ENCODE measurements at places on chromosomes 7 and 10.

- DNase-seq: no peak
Measured at GRCh38 chr10:129331207-129331838, 135.7 kb upstream of the MGMT start.

DNA sequence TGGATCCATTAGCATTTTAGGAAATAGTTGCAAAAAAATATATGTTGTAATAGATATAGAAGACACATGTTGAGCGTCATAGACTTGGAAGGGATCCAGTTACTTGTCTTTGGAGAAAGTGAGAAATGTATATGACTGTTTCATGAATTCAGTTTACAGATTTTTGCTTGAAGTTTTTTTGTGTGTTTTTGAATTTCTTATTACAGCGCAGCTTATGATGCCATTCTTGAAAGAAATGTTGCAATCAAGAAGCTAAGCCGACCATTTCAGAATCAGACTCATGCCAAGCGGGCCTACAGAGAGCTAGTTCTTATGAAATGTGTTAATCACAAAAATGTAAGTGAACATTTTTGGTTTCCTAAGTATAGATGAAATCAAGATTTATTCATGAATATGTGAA lies 98.2 kb downstream of the MAPK8 start:
- no peak for DNase-seq

- no peak for DNase-seq
Measured at GRCh38 chr7:123372368-123372767, 162.0 kb downstream of the IQUB start.

DNA sequence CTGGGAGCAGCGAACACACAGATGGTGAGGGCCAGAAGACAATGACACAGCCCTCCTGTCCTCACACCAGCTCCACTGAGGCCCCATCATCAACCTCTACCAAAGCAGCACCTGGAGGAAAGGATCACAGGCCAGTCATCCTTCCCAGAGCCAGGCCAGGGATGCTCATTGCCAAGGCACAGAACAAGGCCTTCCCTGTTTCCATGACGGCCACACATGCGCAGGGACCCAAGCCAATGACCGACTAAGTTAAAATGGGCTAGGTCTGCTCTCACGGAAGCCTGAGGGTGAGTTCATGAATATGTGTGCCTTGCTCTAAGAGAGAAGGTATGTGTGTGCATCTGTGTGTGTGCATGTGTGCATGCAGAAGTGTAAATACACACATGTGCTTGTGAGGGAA lies 39.6 kb downstream of the COBL start:
- DNase-seq: no peak

DNA sequence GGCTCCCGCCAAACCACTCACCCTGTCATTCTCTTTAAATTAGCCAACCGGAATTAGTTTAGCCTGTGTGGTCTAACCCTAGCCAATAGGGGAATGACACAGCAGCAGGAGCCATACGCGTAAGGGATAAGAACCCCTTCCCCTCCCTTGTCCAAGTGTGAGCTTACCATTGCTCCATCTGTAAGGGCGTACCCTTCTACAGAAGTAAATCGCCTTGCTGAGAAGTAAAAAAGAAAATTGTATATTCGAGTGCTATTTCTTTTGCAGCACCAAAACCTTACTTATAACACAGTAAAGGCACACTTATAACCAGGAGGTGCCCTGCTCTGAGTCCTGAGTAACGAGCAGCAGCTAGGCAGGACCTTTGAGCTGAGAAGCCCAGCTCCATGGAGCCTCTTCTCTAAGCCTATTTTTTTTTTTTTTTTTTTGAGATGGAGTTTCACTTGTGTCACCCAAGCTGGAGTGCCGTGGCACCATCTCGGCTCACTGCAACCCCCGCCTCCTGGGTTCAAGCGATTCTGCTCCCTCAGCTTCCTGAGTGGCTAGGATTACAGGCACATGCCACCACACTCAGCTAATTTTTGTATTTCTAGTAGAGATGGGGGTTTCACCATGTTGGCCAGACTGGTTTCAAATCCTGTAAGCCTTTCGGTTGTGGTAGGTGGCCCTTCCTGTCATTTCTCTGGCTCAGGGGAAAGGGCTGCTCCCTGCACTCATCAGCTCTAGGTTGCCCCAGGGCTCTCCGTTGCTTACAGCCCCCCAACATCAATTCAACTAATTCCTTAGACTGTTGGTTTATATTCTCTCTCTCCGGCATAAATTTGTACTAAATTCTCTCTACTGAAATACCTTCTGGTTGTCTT lies 73.3 kb downstream of the NSUN6 start:
- no peak for DNase-seq

GRCh38 chr7:76077435-76077834 lies 29.5 kb downstream of the MDH2 start:
- no peak for DNase-seq

- DNase-seq: no peak
Measured at GRCh38 chr10:7248585-7249164, 162.2 kb downstream of the SFMBT2 start.

DNA sequence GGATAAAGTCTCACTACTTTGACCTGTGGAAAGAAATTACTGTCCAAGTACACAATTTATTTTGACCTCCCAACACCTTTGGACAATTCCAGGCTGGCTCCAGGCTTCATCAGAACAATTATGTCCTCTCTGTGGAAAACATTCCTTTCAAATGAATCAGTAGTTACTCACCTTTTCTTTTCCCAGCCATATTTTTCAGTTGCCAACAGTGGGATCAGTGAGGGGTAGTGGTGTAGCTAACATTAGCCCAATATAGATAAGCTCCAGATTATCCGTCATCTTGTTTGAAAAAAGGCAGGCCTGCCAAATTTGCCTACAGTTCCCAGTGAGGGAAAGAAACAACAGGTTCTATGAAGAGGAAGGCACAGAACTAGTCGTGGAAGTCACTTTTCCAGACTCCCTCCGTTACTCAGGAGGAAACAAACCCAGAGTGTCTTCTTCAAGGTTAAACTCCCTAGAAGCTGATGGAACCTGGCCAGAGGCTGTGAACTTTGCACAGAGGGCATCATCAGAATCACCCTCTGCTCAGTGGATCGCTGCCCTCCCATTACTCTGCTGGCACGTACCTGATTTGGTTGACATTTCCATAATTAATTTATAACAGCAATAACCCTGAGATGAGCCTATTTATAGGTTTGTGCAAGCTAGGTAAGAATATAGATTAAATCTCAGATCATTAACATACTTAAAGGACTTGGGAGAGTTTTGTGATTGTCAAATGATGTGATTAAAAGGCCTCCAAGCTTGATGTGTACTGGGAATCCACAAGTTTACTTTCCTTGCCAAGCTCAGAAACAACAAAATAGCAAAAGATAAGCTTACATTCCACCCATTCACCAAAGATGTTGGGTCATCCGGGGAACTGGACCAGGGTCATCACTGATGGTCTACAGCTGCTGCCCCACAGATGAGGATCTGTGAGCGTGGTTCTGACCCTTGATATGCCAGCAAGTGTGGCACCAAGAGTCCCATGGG lies 654.6 kb upstream of the GALNT17 start:
- DNase-seq: no peak

DNA sequence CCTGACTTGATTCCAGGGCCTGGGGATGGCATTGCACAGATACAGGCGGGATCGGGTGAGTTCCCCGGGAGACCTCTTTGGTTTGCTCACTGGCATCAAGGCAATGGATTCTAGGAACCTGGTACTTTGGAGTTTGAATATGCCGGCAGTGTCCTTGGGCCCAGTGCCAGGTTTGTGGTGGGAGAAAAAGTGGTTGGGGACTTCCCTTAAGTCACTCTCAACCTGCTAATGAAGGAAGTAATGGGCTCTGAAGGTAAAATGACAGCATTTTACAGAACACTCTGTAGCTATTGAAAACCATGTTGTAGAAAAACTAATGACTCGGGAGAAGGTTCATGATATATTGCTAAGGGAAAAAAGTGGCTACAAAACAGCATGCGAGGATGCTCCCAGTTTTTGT lies 129.9 kb downstream of the CFAP58 start:
- no peak for DNase-seq

DNA sequence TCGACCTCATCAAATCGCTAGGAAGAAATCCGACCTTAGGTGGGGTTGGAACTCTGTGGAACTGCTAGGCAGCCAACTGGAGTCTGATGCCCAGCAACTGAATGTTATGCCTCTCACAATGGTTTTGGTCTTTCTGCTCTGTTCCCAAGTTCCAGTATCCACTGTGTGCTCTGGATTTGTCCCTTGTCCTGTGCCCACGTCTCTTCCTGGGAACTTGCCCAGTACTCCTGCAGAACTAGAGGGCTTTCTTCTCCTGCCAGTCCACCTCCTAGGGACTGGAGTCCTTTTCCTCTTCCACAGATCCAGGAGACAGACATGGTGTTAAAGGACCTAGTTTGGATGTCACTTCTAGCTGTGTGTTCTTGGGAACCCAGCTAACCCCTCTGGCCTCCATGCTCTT lies 26.6 kb downstream of the PRTFDC1 start:
- DNase-seq: no peak

DNA sequence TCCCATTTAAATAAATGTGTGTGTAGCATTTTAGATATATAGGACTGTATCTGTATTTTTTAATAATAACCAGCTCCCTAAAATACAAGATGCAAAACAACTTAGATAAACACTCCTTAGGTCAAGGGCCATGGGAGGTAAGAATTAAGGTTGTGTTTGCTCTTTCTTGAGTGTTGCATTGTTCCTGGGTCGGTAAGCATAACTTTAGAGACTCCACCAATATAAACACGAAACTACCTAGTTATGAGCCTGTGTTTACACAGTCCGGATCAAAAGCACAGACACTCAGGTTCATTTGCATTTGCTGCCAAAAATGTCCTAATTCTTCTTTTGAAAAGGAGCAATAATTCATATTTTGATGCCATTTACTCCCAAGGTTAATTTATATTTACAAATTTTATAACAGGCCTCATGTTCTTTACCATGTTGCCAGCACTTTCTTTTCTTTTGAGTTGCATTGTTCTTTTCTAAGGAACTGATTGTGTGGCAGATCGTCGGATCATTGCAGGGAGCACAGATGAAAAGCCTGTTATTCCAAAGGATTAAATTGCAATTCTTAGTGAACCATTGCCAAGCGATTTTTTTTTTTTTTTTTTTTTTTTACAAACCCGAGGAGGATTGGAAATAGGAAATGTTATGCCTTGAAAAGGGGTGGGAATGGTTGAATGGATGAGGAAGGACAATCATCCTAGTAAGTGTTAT lies 45.8 kb upstream of the GLCCI1 start:
- no peak for DNase-seq

DNA sequence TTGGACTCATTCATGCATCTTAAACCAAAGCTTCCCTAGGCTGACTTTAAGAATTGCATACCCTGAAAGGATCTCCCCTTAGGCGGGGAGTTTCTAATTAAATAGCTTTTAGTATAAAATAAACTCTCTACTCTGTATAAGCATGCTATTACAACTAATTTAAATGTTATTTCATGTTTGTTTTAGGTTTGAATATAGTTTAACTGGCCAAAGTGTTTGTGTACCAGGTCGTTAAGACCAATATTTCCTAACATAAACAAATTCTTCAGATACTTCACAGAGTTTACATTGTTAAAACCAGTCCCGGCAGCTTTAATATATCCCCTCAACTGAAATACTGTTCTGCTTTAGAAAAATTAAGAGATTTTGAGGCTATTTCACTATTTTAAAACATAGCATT lies 2.3 kb downstream of the GLI3 start:
- DNase-seq: no peak

GRCh38 chr10:21039721-21040120 lies 142.6 kb upstream of the NEBL start:
- DNase-seq: no peak

GRCh38 chr10:75091146-75091545 lies 20.3 kb upstream of the SAMD8 start:
- DNase-seq: no peak

- no peak for DNase-seq
Measured at GRCh38 chr10:31953080-31953479, 24.4 kb upstream of the ARHGAP12 start.

GRCh38 chr10:29553544-29554250 lies 81.1 kb downstream of the SVIL start:
- DNase-seq: no peak

- no peak for DNase-seq
Measured at GRCh38 chr10:34359435-34359813, 455.7 kb downstream of the PARD3 start.

GRCh38 chr10:44416936-44417335 lies 32.0 kb upstream of the CXCL12 start:
- no peak for DNase-seq

DNA sequence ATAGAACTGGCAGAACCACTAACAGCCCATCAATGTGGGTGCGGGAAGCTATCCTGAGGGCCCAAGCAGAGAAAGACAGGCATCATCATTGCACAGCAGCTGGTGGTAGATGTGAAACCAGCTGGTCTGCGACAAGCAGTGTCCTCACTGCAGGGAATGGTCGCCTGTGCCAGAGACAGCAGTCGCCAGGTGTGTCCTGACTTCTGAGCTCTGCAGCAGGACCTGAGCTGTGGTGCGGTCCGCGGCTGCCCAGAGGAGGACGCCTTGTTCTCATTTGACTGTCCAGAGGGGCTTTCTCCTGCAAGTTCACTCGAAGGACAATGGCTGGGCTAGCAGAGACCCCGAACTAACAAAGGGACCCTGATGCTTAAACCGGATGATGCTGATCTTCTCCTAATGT lies 97.4 kb downstream of the LRRC18 start:
- DNase-seq: no peak

DNA sequence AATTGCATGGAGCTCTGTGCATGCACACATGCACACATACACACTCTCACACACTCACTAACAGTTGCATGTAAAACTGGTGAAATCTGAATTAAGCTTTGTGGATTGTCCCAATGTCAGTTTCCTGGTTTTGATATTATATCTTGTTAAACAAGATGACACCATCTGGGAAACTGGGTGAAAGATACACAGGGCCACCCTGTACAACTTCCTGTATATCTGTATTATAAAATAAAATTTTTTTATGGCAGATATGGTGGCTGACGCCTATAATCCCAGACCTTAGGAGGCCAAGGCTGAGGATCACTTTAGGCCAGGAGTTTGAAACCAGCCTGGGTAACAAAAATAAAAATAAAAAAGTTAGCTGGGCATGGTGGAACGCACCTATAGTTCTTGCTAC lies 87.4 kb downstream of the PTPN20 start:
- DNase-seq: no peak

DNA sequence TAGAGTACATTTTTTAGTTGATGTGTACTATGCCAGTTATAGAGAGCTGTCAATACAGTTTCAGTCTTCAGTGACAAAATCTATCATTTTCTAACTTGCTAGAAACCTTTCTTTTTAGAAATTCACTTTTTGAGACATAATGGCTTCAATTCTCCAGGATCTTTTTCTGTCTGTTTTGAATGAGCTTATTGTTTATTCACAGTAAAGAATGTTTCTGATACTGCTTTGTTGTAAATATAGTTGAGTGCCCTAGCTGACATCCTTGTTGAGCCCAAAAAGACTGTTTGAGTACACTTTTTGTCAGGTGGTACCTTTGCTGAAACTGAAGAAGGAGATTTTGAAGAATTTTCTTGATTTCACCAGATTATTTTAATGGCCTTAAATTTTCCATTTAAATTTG lies 139.9 kb downstream of the PPP1R9A start:
- DNase-seq: no peak

DNA sequence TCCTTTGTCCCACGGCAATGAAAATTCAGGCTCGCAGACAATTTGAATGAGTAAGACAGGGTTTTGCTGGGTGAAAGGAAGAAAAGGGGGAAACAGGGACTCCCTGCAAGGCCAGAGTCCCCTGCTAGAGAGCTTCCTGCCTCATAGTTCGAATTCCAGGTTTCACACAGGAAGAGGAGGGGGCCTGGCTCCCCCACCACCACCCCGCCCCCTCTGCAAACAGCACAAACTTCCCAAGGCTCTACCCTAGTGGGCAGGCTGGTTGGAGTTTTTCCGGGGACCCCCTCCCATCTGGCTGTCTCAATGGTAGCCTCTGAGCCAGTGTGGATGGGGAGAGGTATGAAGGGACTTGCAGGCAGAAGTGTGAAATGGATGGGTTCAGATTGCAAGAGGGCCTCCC lies 57.4 kb upstream of the NEBL start:
- DNase-seq: peak; percentile 29

All from GM23338 (cell line).